ENCODE measurements at places on chromosomes 6 and 20.

GRCh38 chr6:107098436-107099307 is 16.6 kb downstream of the BEND3 start:
- no peak for DNase-seq

GRCh38 chr6:139409026-139409425 is 34.6 kb upstream of the CITED2 start:
- no peak for DNase-seq

DNA sequence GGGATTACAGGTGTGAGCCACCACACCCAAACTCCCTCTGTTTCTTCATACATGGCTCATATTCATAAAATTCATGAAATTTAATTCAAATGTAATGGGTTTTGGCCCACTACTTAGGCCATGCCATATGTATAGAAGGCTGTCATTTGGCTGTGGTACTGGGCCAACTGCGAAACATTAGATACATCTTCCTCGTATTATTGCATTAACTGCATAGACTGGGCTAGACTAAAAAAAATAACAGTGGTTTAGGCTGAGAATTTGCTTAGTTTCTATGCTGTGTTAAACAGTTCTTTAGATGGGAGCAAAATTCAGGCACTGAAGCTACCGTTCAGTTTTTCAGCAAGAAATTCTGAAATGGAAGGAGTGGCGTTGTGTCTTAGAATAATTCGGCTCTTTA is 133.6 kb downstream of the DOK5 start:
- no peak for DNase-seq

DNA sequence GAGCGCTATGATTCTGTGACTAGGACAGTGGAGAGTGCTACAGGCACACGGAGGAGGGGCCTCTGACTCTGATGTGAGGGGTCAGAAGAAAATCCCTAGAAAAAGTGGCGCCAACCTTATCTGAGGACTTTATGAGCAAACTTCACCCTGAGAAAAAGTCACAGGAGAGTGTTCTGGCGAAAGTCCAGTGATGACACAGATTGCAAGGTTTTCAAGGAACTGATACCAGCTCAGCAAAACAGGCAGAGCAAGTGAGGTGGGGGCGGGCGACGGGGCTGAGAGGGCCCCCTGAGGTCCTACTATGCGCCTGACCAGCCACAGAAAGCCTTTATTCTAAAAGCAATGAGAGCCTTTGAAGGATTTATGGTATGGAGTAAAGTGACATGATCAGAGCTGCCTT is 73.3 kb downstream of the SLC22A23 start:
- DNase-seq, result no peak

DNA sequence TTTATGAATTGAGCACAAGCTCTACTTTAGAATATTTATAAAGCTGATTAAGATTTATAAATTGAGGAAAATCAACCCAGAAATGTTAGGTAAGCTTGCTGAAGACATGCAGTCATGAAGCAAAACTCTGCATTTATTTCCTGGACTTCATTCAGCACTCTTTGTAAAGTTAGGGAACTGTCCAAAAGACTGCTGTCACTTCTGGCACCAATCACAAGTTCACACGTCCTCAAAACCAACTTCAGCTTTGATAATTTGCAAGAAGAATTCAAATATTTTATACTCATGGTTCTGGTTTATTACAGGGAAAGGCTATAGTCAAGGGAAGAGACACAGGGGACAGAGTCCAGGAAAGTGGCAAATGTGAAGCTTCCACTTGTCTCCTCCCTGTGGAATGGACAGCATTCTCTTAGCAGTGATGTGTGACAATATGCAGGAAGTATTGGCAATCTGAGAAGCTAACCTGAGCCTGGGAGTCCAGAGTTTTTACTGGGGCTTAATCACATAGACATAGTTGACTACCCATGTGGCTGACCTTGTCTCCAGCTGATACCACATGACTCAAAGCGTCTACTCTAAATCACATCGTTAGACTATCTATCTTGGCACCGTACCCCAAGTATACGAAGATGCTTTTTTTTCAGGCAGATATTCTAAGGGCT is 85.4 kb downstream of the PPP1R14C start:
- no peak for DNase-seq

All from DMS79 treated with DMSO at 0.1 percent for 48 hours (cell line).